ENCODE measurements at places on chromosomes 11 and 22. TPM values are rescaled to one million over a fixed set of nuclear protein-coding genes. Genes with fewer than 3 reads are reported as not detected.

DNA sequence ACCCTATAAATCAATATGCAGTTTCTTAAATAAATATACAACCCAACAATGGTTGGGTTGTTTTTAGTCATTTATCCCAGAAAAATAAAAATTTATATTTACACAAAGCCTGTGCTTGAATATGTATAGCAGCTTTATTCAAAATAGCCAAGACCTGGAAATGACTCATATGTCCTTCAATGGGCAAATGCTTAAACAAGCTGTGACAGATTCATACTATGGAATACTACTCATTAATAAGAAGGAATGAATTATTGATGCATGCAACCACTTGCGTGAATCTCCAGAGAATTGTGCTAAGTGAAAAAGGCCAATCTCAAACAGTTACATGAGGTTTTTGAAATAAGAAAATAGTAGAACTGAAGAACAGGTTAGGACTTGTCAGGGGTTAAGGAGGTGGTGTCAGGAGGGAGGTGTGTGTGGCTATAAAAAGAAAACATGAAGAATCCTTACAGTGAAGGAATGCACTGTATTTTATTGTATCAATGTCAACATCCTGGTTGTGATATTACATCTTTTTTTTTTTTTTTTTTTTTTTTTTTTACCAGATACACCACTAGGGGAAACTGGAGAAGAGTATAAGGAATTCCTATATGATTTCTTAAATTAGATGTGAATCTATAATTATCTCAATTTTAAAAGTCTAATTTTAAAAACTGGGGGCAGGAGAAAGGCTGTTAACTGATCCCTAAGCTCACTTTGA is 82.4 kb upstream of the CD44 start:
- DNase-seq = no peak

SYCE3 gene
- not detected for total RNA-seq

DNA sequence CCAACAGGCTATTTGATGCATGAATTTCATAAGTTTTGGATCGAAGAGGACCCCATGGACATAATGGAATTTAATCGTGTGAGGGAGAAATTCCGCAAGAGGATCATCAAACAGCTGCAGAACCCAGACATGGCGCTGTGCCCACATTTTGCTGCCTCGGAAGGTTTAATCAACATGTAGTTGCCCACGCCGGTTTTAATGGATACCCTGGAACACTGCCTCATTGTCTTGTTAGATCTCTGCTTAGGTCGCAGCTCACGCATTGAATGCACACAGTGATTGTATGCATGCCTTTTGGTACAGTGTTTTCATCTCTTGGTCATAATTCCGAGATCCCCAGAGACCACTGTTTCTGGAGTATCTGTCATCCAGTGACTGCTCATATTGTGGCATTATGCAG is 46.8 kb downstream of the SLN start:
- DNase-seq = no peak

C11orf21 gene
- not detected for total RNA-seq

DNA sequence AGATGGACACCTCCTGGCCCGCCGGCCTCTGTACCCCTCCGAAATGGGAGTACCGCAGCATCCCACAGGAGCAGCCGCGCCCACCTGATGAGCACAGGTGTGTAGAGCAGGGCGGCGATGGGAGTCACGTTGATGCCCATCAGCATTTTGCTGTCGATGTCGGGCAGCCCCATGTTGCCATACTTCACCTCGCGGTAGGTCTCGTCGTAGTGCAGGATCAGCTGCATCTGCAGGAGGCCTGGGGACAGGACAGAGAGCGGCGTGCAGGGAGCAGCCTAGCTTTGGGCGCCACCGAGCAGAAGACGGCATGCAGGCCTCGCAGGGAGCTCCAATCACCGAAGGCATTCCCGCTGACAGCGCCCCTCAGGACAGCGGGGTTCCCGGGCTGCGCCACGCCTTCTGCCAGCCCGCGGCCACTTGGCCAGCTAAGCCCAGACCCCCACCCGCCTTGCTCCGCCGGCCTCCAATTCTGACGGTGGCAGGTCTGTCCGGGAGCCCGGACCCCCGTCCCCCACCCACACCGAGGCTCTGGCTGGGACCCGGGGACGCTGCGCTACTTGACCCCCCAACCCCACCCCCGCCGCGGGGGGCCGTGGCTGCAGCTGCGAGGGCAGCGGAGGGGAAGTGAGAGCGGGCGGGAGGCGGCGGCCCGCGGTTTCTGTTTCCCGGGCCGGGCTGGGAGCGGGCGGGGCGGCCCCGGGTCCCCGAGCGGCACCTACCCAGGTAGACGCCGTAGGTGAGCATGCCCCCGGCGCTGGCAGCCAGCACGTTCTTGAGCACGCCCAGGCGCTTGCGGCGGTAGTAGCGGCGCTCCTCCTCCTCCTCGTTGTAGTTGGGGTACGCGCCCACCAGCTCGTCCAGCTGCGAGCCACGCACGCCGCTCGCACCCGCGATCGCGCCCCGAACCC is 705 bp downstream of the UNC93B1 start:
- no peak for DNase-seq

DNA sequence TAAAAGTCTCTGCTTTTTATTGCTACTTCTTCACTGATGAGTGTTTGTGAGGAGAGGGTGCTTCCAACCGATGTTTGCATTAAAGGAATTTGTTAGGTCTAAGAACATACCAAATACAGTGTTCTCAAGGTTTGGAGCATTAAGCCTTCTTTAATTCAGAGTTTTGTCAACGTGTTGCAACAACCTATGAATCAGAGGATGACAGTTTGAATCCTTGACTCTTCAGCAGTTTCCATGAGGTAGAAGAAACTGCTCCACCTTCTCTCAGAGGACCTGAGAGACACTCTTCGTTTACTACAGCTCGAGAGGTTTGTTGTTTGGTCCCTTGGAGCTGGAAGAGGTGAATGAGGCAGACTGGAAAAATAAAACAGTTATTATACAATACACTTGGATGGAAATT is 55.7 kb downstream of the NCAM1 start:
- DNase-seq = no peak

DDI1 gene
- not detected for total RNA-seq

DNA sequence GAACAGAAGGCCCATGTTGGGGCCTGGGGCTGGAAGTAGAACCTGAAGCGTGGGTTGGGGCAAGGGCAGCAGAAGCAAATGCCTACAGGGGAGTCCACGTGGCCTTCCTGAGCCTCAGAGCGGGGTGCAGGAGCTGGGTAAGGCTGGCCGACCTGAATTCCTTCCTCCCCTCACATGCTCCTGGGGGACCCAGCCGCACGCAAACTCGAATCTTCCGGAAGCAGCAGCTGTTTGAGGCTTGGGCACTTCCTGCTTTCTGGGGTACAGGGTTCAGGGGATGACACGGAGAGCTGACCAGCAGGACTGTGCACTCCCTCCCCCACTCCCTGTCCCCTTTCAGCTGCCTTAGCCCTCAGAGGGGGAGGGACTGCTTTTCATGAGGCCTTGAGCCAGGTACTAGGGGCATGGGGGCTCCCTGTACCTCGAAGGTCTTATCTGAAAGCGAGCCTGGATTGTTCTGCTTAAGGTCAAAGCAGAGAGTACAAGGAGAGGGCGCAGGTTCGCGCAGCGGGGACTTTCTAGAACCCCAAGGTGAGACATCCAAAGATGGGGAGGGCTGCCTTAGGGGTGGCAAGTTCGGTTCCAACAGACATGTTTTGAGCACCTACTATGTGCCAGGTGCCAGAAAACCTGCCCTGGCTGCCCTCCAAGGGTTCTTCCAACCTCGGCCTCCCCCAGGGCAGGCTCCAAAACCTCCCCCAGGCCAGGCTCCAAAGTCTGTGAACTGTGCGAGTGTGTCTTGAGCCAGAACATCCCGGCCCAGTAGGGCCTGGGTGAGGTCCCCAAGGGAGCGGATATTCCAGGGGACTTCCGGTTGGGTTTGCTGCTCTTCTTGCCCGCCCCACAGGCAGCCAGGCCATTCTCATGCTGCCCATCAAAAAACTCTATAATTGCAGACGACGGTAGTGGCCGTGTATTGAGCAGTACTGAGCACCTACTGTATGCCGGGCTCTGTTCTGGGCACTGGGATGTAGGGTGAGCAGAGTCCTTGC is 1.7 kb downstream of the NCF4 start:
- DNase-seq = no peak

LRRC4C gene
- total RNA-seq = 1.2 TPM

GRCh38 chr11:23995891-23996290 is 501.0 kb upstream of the LUZP2 start:
- no peak for DNase-seq

GRCh38 chr11:36306888-36307287 is 10.8 kb downstream of the PRR5L start:
- DNase-seq = no peak

DNA sequence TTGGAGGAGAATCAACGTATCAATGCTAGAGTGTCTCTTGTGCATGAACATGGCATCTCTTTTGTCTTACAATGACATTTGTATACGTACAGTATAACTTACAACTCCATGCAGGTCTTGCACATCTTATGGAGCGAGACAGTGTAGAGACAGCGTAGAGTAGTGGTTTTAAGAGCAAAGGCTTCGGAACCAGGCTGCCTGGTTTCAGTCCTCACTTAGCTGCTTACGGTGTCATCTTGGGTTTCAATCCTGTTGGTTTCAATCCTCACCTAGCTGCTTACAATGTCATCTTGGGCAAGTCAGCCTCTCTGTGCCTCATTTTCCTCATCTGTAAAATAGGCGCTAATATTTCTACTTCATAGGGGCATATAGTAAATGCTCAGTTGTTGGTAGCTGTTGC is 98.2 kb downstream of the PACS1 start:
- no peak for DNase-seq

ST3GAL4 gene
- total RNA-seq = 75.9 TPM

DNA sequence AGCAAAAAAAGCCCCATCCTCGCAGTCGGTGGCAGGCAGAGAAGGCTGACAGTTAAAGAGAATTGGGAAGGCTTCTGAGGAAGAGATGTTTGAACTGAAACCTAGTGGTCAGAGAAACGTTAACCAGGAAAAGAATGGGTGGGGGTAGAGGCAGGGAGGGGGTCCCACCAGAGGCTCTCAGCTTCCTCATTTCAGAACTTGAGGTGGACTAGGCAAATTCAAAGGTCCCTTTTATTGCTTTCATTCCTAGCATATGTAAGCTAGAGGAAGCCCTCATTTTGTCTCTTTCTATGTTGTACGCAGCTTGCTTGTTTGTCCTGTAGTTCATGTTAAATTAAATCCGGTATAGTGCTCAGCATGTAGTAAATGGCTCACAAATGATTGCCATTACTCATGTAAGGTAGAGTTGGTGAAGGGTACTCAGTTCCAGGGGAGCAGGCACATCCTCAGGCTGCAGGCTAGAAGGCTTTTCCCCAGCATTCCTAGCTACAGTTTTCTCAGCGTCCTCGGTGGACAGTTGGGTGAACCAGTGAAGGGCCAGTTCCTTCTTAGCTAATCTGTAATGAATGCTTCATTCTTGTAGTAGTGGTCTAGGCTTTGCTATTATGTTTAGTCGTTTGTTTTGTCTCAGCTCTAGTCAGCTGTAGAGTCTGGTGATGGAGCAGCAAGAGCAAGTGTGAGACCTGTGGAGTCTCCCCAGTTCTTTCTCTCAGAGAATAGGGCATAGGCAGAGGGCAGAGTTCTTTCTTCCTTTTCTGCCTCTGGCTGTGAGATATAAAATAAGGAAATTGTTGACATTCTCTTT is 58.6 kb downstream of the UVRAG start:
- no peak for DNase-seq

DNA sequence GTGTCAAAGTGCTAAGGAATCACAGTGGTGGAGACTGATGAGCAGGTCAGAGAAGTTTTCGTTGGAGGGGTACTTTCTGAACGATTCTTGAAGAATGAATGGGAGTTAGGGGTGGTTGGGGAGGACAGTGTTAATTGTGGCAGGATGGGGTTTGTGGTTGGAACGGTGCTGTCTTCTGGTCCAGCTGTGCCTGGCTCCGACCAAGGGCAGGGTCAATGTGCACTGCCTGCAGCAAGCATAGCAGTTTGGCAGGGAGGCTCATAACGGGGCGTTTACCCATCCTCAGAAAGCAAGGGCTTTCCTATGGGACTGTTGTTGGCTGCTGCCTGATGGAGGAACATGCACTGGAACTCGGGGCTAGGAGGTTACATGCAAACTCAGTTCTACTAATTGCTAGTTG is 265.8 kb downstream of the KIRREL3 start:
- DNase-seq = no peak

DNA sequence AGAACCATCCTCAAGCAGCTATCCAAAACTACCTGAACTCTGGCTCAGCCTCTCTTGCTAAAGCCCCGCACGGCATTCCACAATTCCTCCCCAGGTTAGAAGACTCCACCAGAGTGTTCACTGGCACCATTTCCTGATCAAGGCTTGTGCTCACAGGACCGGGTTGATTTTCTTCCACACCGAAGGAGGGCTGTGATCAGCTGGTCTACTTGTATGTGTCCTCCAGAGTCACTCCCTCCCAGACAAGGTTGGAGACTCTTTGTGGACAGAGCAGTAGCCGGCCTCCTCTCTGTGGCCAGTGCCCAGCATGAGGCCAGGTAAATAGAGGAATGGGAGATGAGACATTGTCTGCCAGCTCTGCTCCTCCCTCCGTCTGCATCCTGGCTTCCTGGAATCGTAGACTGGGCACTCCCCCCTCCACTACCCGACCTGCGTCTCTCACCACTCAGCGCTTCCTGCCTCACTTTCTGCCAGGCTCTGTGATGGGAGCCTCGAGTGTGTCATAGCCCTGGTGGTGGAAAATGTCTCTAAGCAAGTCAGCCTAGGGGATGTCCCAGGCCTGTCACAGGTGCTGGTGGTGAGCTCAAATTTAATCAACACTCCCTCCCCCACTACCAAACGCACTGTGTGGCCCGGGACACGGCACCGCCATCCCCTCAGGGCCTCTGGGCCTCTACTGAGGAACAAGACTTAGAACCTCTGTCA is 12.5 kb upstream of the TMPRSS6 start:
- DNase-seq = no peak

ATP5MG gene
- 138 TPM for total RNA-seq

DNA sequence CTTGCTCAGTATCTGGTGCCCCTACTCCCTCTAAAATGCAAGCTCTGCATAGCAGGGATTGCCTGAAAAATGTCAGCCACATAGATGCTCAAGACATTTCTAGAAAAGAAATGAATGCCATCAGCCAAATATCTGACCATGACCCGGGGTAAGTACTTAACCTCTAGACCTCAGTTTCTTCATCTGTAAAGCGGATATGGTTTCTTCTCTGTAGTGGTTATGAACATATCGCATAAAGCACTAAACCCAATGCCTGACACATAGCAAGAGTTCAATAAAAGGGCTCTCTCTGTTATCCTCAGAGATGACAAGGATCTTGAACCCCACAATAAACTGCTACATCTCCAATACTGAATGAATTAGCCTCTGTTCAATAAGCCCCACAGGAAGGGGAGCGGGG is 122.6 kb downstream of the ABTB2 start:
- DNase-seq = no peak

- DNase-seq = peak; percentile 77
Observed at GRCh38 chr11:69485337-69486041, 4.0 kb downstream of the LINC01488 start.

GRCh38 chr11:66361502-66361941 is 10.0 kb downstream of the SLC29A2 start:
- peak; percentile 38 for DNase-seq

GALNT18 gene
- 35.9 TPM for total RNA-seq

DNA sequence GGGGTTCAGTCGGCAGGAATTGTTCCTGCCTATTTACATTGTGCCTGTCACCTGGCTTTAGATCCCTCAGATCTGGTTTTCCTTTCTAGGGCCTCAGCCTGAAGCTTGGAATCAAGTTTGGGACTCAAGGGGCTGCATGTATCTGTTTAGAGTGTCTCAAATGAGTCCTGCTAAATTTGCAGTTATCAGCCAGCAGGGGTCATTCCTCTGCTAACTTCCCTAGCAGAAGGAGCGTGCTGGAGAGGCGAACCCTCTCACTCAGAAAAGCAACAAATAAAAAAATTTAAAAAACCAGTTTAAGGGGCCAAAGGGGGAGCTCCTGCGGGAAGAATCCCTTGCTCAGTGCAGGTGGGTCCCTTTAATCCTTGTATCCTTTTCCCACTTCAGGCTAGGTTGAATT is 1220.2 kb downstream of the JRKL start:
- no peak for DNase-seq

Data from chondrocyte (in vitro differentiated cells).